Right kidney (tissue), 9 donors: ENCODE measurements at places on chromosomes 7 and 10.

GRCh38 chr10:14623931-14624330 lies 150.8 kb downstream of the FAM107B start:
- no peak for DNase-seq

- peak; percentile 81 for DNase-seq
Measured at GRCh38 chr10:25934621-25935139, 651 bp downstream of the MYO3A start.

DNA sequence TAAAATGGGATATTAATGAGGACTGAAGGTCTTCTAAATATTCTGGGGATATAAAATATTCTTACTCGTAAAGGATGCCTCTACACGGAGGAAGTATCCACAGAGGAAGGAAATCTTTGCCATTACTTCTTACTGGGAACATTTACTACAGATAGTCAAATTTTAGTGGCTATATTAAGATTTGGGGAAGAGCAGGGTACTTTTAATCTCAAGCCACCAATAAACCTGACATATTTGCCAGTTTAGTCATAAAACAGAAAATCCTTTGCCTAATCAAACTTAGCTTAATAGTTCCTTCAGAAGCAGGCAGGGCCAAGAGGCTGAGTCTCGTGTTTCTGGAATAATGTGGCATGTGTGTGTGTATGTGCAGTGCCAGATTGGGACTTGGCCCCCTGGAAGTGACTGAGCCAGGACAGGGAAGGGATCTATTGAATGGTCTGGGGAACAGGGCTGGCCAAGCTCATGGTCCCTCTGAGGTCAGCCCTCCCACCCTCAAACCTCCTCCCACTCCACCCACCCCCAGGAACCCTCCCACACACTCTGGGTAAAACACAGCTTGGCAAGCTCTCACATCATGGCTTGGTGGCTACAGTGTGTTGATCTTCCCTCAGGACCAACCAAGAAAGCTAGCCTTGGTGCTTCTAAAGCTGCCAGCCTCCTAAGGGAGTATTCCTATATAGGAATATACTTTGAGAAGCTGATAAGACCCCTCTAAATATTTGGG lies 1.6 kb upstream of the PIK3CG start:
- DNase-seq: no peak

DNA sequence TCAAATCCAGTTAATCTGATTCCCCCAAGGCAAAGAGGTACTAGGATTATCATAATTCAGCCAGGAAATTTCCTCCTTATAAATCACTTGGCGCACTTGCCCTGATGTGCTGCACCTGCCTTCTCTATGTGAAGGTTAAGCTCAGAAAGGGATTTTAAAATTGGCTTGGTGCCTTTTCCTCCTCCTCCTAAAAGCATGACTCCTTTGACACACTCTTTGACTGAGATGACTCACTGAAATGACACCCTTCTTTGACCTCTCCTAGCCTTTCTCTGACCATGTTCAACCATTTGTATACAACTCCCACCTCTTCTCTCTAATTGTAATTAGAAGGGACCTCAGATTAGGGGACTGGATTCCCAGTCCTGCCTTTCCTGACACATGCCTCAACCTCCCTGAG lies 46.5 kb downstream of the ABLIM1 start:
- DNase-seq: no peak

GRCh38 chr10:84308481-84309304 lies 19.7 kb upstream of the CCSER2 start:
- no peak for DNase-seq

GRCh38 chr7:40880581-40880980 lies 745.8 kb downstream of the SUGCT start:
- no peak for DNase-seq

- DNase-seq: peak; percentile 58
Measured at GRCh38 chr10:103153302-103154197, 39.5 kb downstream of the NT5C2 start.
